Uterus (tissue), 4 donors: ENCODE measurements at places on chromosomes 4 and X.

DNA sequence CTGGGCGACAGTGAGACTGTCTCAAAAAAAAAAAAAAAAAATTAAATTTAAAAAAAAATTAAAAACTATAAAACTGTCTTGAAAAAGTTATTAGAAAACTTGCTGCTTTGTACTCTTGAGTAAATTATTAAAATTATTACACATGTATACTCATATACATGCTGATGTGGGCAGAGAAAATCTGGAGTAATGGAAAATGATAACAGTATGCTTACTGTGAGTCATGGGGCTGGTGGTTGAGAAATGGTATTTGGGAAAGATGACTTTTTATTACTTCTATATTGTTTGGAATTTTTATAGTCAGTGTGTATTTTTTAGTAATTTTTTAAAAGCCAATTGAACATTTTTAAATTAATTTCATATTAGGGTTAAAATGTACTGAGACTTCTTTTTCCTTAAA lies 7.5 kb downstream of the YY2 start:
- H3K4me1 ChIP-seq: no peaks in the 10 kb centered on the region
- no peaks in the 10 kb centered on the region for H3K27me3 ChIP-seq
- no peak overlapping the region for H3K27ac ChIP-seq

DNA sequence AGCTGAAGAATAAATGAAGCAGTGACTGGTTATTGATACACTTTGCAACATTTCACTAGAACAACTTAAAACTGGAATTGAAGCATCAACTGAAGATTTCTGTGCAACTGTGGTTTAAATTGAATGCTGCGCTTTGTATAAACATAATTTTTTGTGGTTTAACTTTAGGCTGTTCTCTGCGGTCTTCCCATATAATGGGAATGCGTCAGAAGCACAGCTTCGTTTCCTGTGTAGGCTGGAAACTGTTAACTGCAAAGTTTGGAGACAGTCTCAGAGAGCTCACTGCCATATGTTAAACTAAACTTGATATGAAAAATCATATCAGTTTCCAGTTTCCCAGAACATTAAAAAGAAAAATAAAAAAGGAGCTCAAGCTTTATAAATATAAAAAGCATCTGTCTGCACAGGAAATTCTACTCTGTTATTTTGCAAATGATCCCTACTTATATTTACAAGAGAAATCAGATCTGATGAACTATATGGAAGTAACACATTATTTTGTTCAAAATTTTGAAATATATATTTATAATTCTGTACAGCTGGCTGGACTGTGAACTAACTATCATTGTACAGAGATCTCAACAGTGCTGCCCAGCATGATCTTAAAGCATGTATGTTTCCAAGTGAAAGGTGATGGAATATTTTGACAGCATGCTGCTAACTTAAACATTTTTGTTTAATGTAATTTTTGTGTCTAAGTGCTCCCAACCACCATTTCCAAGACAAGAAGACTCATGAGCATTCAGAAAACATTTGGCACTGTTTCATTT lies 139.9 kb downstream of the NDST3 start:
- H3K36me3 ChIP-seq: no peaks in the 10 kb centered on the region
- H3K27ac ChIP-seq: no peak overlapping the region
- H3K4me3 ChIP-seq: no peak overlapping the region
- no peak for DNase-seq
- no peaks in the 10 kb centered on the region for H3K4me1 ChIP-seq
- H3K27me3 ChIP-seq: no peaks in the 10 kb centered on the region

- no peaks in the 10 kb centered on the region for H3K4me1 ChIP-seq
- DNase-seq: no peak
- no peak overlapping the region for H3K4me3 ChIP-seq
- H3K36me3 ChIP-seq: no peaks in the 10 kb centered on the region
- no peak overlapping the region for H3K27ac ChIP-seq
- H3K27me3 ChIP-seq: no peaks in the 10 kb centered on the region
Measured at GRCh38 chr4:13765539-13765938, 138.0 kb upstream of the BOD1L1 start.

- H3K36me3 ChIP-seq: no peaks in the 10 kb centered on the region
- peak overlapping the region; percentile 66 for H3K4me3 ChIP-seq
- DNase-seq: peak; percentile 74
- peak overlapping the region; percentile 98 for H3K27ac ChIP-seq
- no peaks in the 10 kb centered on the region for H3K4me1 ChIP-seq
Measured at GRCh38 chr4:140152751-140153418, 1.1 kb downstream of the MAML3 start.

- no peaks in the 10 kb centered on the region for H3K4me1 ChIP-seq
- DNase-seq: no peak
- H3K4me3 ChIP-seq: no peak overlapping the region
- no peaks in the 10 kb centered on the region for H3K36me3 ChIP-seq
- H3K27ac ChIP-seq: no peak overlapping the region
- H3K27me3 ChIP-seq: no peaks in the 10 kb centered on the region
Measured at GRCh38 chr4:41887821-41888686, 47.2 kb upstream of the TMEM33 start.

- no peaks in the 10 kb centered on the region for H3K4me1 ChIP-seq
- H3K4me3 ChIP-seq: no peak overlapping the region
- H3K27me3 ChIP-seq: no peaks in the 10 kb centered on the region
- no peak for DNase-seq
- no peak overlapping the region for H3K27ac ChIP-seq
Measured at GRCh38 chrX:133214301-133214700, 3.9 kb downstream of the TFDP3 start.

DNA sequence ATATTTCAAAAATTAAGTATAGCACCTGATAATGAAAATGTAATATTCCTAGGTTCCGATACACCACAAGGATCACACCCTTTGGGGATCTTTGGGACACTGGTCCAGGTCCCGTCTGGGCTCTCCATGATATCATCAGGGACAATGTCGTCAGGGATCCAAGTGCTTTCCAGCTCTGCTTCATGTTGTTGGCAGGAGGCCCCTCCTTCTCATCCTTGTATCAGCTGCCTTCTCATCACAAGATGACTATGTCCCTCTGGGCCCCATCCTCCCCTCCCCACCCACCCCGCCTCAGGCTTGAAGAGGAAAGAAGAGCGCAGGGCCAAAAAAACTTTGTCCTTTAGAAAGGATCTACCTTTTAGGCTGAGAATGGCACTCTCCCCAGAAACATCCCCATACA lies 128.3 kb upstream of the KLF3 start:
- H3K27ac ChIP-seq: no peak overlapping the region
- H3K27me3 ChIP-seq: no peaks in the 10 kb centered on the region
- no peak for DNase-seq
- H3K4me1 ChIP-seq: no peaks in the 10 kb centered on the region

GRCh38 chr4:156838761-156839160 lies 132.8 kb downstream of the PDGFC start:
- H3K4me1 ChIP-seq: no peaks in the 10 kb centered on the region
- H3K27me3 ChIP-seq: no peaks in the 10 kb centered on the region
- no peak for DNase-seq
- H3K4me3 ChIP-seq: no peak overlapping the region

- H3K27ac ChIP-seq: peak overlapping the region; percentile 78
- no peaks in the 10 kb centered on the region for H3K27me3 ChIP-seq
- peaks cover 4% of the 10 kb centered on the region for H3K4me1 ChIP-seq
- H3K4me3 ChIP-seq: no peak overlapping the region
Measured at GRCh38 chr4:7968262-7968896, 28.7 kb upstream of the AFAP1 start.

GRCh38 chr4:7161721-7162214 lies 30.6 kb upstream of the SORCS2 start:
- H3K27ac ChIP-seq: peak overlapping the region; percentile 33
- peak; percentile 32 for DNase-seq
- H3K27me3 ChIP-seq: no peaks in the 10 kb centered on the region

- H3K27me3 ChIP-seq: no peaks in the 10 kb centered on the region
- no peaks in the 10 kb centered on the region for H3K36me3 ChIP-seq
- no peak overlapping the region for H3K27ac ChIP-seq
- H3K4me3 ChIP-seq: no peak overlapping the region
Measured at GRCh38 chrX:41108463-41109205, 23.4 kb downstream of the USP9X start.

GRCh38 chr4:42676066-42676951 lies 19.4 kb upstream of the ATP8A1 start:
- H3K4me1 ChIP-seq: no peaks in the 10 kb centered on the region
- H3K27ac ChIP-seq: no peak overlapping the region
- H3K27me3 ChIP-seq: no peaks in the 10 kb centered on the region
- DNase-seq: no peak

DNA sequence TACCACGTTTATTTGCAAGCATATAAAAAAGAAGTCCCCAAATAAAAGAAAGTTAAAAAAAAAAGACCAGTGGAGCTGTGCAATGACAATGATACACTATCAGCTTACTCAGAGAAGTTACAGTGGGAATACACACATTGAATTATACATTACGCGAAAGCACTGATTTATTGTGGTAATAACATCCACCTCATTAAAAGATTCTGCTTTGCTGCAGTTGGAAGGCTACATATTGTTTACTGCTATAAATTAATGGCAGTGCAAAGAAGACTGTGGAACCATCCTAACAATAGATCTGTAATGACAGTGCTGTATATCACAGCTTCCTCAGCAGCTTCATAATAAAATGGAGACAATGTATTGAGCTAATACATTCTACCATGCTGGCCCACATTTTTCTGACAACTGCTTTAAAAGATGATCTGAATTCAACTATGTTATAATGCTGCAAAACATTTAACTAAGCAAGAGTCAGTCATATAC lies 142.5 kb upstream of the MAB21L2 start:
- H3K4me1 ChIP-seq: no peaks in the 10 kb centered on the region
- no peak overlapping the region for H3K4me3 ChIP-seq
- no peak for DNase-seq
